ENCODE measurements at places on chromosomes 2 and 18. TPM values are rescaled to one million over a fixed set of nuclear protein-coding genes. Genes with fewer than 3 reads are reported as not detected.

DNA sequence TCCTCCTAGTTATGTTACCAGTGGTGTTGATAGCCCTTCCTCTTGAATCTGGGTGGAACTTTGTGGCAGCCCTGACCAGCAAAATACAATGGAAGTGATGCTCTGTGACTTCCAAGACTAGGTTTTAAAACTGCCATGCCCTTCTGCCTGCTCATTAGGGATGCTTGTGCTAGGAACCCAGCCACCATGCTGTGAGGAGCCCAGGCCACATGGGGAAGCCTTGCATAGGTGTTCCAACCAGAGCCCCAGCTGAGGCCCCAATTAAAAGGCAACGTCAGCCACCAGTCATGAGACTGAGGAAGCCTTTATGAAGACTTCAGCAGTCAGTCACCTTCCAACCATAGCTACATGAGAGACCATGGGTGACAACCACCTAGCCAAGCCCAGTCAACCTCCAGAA lies 14.0 kb upstream of the MAPRE2 start:
- no peak for DNase-seq

- no peak for DNase-seq
These were observed 35.0 kb upstream of the PSMD14 start for GRCh38 chr2:161273038-161273760.

Gene CLEC4F
- total RNA-seq: not detected

DNA sequence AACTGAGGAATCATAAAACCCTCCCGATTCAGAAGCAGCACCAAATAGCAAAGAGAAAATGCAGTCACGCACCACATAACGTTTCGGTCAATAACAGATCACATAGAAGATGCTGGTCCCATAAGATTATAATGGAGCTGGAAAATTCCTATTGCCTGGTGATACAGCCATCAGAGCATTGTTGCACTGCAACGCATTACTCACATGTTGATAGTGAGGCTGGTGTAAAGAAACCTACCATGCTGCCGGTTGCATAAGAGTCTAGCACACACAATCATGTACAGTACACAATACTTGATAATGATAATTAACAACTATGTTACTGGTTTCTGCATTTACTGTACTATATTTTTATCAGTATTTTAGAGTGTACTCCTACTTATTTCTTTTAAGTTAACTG lies 32.5 kb downstream of the RNF152 start:
- no peak for DNase-seq

DNA sequence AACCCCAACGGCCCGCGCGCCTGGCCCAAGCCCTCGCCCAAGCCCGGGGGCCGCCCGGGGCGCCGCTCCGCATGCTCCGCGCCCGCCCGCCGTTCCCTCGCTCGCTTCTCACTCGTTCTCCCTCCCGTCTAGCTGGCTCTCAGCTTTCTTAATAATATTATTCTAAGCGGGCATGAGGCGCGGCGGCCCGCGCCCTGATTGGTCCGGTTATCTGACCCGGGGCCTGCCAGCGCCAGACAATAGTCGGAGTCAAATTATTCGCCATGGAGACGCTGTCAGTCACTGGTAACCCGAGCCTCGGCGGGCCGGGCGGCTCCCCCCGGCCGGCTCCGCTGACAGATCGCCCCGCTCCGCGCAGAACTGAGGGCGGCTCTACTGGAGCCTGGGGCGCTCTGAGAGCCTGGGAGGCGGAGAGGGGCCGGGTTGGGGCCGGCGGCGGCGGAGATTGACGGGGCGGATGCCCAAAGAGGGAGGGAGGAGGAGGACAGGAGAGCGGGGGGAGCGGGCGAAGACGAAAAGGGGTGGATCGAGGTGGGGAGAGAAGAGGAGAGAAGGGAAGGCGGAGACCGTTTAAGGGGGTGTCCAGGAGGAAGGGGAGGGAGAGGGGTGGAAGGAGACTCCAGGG lies at the start of gene SIX2:
TSS of gene SIX2 (minus strand) at position 150 of the 625 bp plus-strand sequence. CDS start 342 bp downstream, outside the sequence.
- DNase-seq: peak; percentile 68

Gene LRRTM4
- total RNA-seq: 46.1 TPM

- no peak for DNase-seq
These were observed 6.6 kb downstream of the OTOF start for GRCh38 chr2:26471289-26471688.

- DNase-seq: no peak
These were observed at the start of gene PXDN for GRCh38 chr2:1744446-1745170. Gene PXDN (minus strand): TSS chr2:1744515. CDS start chr2:1744455, 60 bp downstream.

Gene G6PC2
- not detected for total RNA-seq

- DNase-seq: peak; percentile 8
These were observed 88.0 kb downstream of the C1D start for GRCh38 chr2:67974559-67975430.

Gene MAL
- not detected for total RNA-seq

- peak; percentile 33 for DNase-seq
These were observed 1.6 kb upstream of the ALKAL2 start for GRCh38 chr2:289362-290089.

- DNase-seq: no peak
These were observed 4.1 kb downstream of the XIRP2 start for GRCh38 chr2:166892397-166892796.

Gene LCT
- not detected for total RNA-seq

DNA sequence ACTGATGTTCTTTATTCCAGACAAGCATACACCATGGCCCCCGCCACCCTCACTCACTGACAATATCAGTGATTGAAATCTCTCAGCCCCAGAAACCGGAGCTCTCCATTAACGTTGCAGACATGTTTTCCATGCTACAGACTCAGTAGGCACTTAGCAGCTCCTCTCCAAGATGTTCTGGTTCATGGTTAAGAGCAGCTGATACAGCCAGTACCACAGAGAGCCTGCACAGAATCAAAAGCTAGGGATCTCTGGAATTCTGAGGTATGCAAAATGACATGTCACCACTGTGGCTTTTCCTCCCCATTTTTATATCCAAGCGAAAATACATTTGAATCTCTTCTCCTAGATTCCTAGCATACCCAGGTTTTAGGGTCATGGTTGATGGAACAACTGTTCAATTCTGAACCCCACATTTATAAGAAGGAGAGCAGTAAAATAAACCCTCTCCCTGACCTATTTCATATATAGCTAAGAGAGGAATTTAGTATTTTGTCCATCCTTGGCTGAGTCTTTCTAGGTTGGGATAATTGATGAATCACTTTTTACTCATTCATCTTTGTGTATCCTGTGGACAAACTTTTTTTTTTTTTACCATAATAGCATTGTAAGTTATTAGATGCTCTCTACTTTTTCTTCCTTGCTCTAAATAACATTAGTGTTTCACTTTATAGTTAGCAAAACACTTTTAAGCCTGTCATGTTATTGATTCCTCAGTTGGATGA lies 488.4 kb upstream of the PIK3C3 start:
- DNase-seq: no peak

GRCh38 chr18:60406721-60407120 lies 34.1 kb upstream of the MC4R start:
- DNase-seq: no peak

GRCh38 chr18:79988071-79988450 lies 302 bp downstream of the TXNL4A start:
- no peak for DNase-seq

DNA sequence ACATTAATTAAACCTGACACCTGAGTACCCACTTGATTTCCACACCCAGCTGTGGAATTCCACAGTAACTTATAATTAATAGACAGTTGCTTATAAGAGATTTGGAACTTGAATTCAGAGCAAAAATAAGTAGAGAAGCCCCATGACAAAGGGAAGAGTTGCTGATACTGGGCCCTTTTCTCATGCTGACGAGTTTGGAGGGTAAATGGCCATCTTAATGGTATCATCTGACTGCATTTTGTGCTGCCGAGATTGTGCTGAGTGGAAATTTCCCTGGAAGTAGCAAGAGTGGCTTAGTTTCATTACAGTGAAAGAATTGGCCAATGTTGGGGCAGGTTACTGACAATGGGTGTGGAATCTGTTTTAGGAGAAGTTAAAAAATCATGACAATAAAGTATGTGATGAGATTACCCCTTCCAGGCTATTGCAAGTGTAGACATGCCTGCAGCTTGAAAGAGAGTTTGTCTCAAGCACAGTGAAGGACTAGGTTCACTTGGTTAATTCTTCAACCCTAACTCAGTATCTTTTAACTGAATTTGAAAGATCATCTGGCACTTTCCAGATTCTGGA lies 49.9 kb downstream of the VSNL1 start:
- no peak for DNase-seq

DNA sequence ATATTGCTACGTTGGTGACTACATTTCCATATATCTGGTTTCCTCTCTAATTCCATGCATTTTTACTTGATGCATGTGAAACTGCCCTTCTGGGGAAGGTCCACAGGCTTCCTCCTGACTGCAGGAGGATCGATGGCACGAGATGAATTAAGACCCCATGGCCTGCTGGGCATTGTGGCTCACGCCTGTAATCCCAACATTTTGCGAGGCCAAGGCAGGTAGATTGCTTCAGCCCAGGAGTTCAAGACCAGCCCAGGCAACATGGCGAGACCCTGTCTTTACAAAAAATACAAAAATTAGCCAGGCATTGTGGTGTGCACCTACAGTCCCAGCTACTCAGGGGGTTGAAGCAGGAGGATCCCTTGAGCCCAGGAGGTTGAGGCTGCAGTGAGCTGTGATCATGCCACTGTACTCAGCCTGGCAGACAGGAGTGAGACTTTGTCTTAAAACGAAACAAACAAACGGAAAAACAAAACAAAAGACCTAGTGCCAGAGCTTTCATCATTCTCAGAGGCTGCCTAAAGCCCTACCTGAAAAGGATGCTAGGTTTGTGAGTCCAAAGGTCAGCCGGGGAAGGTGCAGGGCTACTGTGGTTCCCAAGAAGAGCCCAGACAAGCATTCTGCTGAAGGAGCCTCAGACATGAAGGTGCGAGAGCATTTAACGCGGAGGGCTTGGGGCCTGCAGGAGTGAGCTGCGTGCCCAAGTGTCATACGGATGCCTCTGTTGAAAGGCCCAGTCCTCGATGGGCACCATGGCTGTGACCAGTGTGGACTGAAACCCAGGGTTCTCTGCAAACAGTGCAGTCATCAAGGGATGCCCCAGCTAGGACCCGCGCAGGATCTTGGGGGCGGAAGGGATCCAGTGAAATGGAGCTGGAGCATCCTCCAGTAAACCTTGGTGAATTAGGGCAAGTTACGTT lies 21.6 kb downstream of the GPR55 start:
- no peak for DNase-seq

DNA sequence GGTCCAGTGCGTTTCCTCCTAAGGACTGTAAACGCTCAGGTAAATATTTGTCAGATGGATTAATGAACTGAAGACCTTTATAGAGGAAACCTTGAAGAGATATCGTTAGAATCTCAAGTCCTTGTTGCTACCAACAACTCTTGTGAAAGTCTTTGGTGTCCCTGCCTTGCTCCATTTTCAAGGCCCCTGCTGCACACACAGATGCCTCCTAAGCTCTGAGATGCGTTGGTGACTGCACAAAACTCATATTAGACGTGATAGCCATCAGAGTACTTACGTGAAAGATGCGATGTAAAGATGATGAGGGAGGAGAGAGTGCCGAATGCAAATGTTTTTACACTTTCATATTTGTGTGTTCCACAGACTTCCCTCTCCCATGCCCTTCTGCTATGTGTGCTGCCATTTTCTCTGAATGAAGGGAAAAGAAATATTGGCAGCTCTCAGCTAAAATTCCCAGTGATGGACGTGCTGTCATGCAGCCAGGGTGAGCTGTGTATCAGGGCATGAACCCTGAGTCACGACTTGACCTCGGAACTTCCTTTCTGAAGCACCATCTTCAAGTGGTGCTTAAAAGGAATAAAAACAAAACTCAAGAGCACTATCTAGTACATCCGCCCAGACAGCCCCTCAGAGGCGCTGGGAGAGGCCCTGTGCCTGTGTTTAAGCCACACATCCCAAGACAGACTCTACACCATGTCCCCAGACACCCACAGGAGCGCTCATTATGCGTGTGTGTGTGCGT lies 117.4 kb downstream of the FAM210A start:
- no peak for DNase-seq

- DNase-seq: no peak
These were observed 15.9 kb downstream of the ZNF638 start for GRCh38 chr2:71347517-71347916.

DNA sequence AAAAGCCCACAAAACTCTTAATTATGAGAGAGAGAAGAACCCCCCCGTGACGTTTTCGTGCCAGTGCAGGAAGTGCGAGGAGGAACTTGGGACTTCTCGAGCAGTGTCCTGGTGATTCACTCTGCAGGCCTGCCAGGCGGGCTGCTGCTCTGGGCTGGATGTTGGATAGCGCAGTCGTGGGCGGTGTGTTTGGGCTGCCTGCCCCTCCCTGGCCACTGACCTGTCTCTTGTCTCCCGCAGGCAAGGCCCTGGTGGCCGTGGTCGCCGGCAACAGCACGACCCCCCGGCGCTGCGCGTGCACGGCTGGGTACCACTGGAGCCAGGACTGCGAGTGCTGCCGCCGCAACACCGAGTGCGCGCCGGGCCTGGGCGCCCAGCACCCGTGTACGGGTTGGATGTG lies 29.0 kb downstream of the TNFRSF11A start:
- no peak for DNase-seq

GRCh38 chr18:46174342-46175041 lies 70.3 kb downstream of the HAUS1 start:
- DNase-seq: peak; percentile 41

DNA sequence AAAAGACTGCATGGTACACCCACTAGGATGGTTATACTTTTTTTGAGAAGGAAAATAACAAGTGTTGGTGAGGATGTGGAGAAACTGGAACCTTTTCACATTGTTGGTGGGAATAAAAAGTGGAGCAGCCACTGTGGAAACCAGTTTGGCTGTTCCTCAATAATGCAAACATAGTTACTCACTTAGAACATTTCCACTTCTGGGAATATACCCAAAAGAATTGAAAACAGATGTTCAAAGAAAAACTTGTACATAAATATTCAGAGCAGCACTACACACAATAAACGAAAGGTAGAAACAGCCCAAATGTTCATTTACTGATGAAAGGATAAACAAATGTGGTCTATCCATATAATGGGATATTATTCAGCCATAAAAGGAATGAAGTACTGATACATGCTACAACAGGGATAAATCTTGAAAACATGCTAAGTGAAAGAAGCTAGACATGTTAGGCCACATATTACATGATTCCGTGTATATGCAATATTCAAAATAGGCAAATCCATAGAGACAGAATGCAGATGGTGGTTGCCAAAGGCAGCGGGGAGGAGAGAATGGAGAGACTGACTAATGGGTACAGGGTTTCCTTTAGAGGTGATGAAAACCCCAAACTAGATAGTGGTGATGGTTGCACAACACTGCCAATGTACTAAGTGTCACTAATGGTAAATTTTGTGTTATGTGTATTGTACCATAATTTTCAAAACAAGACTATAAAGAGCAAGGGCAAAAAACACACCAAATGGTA lies 20.9 kb upstream of the LMAN1 start:
- no peak for DNase-seq
